ENCODE measurements at places on chromosomes 3 and 15.

DNA sequence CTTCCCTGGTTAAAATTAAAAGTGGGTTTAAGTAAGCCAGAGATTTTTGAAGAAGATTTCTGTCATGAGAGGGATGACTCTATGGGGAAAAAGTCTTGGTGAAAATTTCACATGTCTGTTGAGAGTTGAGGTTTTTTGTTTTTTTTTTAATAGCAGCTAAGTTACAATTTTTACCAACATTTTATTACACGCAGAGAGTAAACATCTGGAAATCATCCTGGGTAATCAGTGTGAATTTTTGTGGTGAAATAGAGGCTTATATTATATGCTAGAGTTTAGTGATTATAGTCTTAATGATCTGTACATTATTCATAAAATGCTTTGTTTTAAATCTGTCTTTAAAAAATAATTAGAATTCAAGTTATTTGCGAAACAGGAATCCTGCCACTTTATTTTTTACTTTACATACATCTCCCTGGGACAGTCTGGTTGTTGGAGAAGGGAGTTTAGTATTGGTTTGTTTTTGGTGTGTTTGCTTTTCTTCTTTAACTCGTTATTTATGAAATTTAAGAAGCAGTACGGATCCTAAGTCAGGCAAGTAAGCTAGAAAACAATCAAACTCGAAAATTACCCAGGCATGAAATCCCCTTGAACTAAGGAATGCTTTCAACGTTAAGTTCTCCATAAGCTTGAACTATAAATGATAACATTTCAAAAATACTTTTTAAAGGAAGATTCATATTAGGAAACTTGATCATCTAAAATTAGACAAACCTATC is 143.4 kb upstream of the TSC22D2 start:
- no peak for ATAC-seq

DNA sequence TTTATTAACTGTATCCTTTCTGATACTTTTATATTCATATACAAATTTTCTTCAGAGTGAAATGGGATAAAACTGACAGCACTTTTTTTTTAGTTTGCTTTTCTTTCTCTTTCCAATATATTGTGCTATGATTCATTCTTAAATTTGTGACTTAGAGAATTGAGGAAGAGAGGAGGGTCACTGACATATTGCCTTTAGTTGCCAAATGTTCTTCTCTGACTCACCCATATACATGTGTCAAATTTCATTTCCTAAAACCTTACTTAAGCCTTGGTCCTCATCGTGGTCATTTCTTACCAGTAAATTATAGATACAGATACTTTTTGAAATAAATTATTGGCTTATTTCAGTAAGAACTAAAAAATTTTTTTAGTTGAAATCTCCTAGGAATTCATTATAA is 53.9 kb downstream of the CLASP2 start:
- ATAC-seq = peak; percentile 67

DNA sequence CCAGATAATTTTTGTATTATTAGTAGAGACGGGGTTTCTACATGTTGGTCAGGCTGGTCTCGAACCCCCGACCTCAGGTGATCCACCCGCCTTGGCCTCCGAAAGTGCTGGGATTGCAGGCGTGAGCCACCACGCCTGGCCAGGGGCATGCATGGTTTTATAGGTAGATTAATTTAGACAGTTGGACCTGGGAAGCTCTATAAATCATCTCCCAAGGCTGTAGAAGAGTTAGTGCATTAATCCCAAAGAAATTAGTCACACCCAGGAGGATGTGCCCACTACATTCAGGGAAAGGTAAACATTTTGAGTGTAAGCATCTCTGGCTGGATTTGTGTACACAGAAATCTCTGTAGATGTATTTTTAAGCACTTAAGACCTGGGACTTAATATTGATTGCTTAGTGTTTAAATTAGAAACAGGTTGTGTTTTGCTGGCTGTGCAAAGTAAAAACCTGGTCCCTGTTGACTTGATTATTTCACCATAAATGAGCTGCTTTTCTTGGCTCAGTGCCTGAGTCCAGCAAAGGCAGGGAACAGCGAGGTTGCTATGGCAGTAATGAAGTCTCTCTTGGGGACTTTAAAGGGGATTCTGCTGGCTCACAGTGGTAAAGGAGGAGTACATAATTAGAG is 19.2 kb downstream of the EXOSC7 start:
- ATAC-seq = peak; percentile 21

GRCh38 chr3:52090933-52091468 is 34.6 kb upstream of the DUSP7 start:
- no peak for ATAC-seq

- peak; percentile 20 for ATAC-seq
Observed at GRCh38 chr3:133441867-133442270, 42.0 kb downstream of the BFSP2 start.

DNA sequence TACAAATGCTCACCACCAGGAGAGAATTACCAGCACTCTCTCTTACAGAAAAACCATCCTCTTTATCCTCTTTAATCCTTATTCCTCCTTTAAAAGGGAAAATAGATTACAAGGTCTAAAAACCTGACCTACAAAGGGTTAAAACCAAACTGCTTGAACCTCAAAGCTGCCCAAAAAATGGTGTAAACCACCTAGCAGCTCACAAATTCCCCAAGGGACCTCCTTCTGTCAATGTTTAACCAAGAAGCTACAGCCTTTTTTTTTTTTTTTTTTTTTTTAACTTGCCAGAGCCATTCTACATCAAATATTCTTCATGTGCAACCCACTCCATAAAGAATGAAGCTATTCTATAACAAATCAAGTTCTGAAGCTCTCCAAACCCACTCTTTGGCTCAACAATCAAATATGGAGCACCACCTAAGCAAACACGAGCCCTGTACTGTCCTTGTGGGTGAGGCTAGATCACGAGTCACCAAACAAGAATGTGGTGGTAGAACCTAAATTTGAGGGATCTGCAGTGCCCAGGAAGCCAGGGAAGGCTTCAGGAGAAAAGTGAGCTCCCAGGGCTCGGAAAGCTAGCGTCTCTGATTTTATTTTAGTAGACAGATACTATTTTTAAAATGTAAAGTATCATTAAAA is 20.1 kb downstream of the OSBPL10 start:
- no peak for ATAC-seq

- no peak for ATAC-seq
Observed at GRCh38 chr3:173399044-173399443, 1.5 kb downstream of the NLGN1 start.

GRCh38 chr3:42745776-42746454 is 27.1 kb downstream of the CCDC13 start:
- no peak for ATAC-seq

DNA sequence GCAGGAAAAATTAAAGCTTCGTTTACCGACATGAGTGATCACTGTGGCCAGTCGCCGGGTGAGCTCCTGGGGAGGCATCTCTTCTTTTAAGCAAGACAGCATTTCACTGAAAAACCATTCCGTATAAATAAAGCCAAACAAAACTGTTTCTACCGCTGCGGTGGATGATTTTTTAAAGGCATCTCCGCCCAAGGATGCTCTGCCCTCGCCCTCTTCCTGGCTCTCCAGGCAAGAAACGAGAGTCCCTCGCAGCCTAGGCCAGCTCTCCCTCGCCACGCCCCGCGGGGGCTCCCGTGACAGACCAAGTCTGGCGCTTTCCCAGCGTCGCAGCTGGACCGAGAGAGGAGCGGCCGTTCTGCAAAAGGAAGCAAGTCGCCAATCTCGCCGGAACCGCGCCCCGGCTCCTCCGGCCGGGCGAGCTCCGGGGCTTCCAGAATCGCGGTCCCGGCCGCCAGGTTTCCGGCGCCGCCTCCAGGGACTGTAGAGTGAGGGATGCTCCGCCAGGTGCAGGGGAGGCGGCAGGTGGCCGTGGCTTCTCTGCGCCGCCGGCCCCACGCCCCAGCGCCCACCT is 458 bp downstream of the MCF2L2 start:
- ATAC-seq = peak; percentile 75

DNA sequence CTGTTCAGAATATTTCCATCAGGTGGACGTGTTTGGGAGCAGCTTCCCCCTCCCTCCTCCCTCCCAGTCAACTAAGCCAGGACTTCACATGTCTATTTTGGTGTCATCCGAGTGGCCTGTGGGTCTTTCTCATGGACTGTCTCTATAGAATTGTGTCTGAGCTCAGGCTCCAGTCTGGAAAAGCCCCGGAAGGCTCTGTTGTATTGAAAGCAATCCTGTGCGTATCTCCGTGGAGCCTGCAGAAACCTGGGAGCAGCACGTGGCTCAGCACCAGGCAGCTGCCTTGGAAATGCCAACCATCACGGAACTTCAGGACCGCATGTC is 25.2 kb downstream of the COLQ start:
- ATAC-seq = no peak

DNA sequence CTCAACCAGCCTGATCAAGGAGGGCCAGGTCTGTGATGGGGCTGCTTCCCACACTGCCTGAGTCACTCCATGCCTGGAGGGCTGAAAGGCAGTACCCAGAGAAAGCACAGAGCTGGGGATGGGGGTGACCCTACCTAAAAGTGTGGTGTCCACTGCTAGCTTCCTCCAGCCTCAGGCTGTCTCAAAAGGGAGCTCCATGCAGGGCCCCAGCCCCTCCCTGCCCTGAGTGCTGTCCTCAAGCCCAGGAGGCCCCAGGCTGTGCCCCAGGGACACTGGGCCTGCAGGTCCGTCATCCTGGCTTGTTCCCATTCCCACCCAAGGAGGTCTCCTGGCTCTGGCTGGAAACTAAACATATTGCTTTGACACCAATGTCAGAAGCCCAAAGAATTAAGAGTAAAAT is 56.8 kb downstream of the ZNF445 start:
- no peak for ATAC-seq

DNA sequence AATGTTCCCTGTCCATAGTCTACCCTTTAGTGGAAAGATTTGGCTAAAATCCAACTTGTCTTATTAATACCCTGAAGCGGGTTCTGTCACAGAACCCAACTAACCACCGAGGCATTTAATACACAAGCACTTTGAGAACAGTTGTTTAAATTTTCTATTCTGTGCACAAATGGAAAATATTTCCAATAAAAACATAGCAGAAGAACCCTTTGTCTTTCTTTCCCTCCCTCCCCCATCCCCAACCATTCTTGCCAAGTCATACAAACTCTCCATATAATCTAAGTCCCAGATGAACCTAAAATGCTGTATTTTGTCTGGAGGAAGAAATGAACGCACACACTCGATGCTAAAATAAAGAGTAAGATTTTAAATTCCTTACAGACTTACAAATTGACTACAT is 126.9 kb upstream of the STRIT1 start:
- no peak for ATAC-seq

- ATAC-seq = no peak
Observed at GRCh38 chr3:11363715-11364114, 91.5 kb downstream of the ATG7 start.

DNA sequence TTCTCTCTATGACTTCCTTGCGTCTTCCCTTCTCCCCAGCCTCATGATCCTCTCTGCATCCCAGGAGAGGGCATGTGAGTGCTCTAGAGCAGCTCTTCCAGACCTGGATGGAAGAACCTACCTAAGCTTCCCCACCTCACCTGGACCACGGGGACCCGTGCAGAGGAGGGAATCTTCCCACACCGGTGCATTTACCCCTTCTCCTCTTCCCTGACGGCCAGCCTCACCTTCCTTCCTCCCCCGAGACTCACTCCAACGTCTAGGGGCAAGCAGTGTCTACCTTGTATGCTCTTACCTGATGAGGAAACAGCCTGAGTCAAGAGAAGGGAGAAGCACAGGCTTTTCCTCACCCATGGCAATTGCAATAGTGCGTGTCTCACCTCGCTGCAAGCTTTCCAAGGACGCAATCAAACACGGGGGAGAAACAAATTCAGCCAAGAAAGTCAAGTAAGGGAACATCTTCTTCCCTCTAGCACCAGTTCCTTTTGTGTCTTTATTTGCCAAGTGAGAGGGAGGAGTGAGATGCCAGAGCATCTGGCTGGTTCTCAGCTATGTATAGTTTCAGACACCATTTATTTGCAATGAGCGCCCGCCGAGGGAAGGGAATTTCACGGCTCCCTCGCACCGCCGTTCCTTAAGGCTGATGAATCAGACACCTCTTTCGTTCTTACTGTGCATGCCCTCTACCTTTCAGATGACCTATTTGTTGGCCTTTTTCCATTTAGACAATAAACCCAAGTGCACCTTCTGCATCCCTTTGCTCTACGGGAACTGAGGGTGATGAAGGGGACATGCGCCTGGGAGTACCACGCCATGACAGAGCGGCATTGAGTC is 1.8 kb upstream of the CCR9 start:
- no peak for ATAC-seq

DNA sequence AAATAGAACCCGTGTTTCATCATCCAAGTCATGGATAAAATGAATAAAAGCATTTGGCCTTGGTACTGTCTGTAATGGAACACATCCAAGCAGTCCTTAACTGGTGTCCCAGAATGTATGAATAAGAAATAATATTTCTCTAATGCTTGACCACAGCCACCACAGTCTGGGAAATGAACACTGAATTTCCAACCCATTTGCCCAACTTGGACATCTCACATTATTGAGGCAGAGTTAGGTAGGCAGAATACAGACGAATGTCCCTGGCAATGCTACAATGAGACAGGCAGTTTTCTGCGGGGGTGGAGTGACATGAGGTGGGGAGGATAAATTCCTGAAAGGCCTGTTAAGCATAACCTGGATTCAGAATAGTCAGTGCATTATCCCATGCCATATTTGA is 245.7 kb downstream of the ZIC1 start:
- ATAC-seq = no peak

GRCh38 chr3:87121856-87122255 is 105.3 kb upstream of the CHMP2B start:
- no peak for ATAC-seq

- no peak for ATAC-seq
Observed at GRCh38 chr3:32137870-32138269, 31.4 kb downstream of the GPD1L start.

GRCh38 chr3:153072382-153072781 is 89.6 kb upstream of the RAP2B start:
- no peak for ATAC-seq

- ATAC-seq = 0 out of 3 replicates have a peak, but pooled peaks have one; percentile 27
Observed at GRCh38 chr3:160098926-160099626, 110.4 kb downstream of the IL12A start.

GRCh38 chr3:172271386-172271976 is 176.8 kb downstream of the GHSR start:
- ATAC-seq = no peak

All from SK-N-SH treated with all-trans-retinoic acid at 6 μM for 48 hours (cell line).